ENCODE measurements at places on chromosomes 2 and 18.
A peak's percentile ranks its signal among the peaks of the same experiment; 100 is the strongest.

DNA sequence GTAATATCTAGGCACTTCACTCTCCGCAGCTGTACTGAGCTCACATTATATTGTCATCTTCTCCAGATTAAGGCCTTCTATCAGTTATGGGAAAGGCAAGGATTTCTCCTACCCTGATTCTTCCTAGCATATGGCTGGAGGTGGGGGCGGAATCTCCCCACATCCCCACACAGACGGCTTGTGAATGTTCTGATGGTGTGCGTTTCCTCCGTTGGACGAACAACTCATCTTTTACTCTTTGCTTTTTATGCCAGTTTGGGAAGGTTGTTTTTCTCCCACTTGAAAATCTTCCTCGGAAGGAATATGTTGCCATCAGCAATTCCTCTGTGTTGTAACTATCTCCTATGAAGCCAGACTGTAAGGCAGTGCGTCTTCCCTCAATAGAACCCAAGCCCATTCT, 24.3 kb downstream of the KLHL29 start:
- no peak for DNase-seq

DNA sequence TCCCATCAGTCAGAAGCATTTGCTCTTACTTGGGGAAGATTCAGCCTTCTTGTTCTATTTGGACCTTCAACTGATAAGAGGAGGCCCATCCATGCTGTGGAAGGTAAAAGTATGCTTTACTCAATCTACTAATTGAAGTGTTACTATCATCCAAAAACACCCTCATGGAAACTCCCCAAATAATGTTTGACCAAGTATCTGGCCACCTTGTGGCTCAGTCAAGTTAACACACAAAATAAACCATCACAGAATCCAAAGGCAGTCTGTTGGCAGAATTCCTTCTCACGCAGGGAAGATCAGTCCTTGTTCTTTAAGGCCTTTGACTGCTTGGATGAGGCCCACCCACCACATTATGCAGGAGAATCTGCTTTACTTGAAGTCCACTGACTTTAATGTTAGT, 531.2 kb upstream of the SMIM21 start:
- DNase-seq = no peak

- no peak for DNase-seq
Observed at GRCh38 chr2:226556050-226556449, 243.6 kb downstream of the IRS1 start.

- no peak for DNase-seq
Observed at GRCh38 chr2:67776276-67776675, 286.5 kb downstream of the C1D start.

DNA sequence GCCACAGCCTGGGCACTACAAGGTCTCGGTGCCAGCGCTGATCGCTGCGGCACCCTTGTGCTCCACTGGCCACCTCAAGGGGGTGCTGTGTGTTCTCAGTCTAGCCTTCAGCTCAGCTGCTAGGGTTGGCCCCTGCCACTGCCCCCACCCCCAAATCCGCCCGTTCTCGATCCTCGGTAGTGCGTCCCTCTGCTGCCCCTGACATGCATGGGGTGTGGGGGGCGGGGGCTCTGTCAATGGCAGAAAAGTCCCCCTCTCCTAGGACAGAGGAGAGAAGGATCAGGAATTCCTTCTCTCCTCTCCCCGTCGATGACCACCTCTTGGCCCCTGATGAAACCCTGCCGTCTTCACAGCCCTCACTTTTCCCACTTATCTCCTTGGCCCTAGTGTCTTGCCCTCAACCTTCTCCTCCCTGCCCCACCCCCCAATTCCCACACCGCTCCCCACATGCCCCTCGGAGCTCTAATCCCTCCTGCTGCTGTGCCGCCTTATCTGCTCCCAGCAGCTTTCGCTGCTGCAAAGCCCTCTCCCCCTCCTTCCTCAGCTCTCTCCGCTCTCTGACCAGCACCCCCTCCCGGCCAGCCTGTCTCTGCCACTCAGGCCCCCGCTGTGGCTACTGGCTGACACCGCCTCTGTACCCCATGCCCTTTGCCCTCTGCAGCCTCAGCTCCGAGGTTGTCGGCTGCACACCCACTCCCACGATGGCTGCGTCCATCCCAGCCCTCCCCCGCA, 4.3 kb upstream of the ASIC4 start:
- peak; percentile 56 for DNase-seq

- DNase-seq = no peak
Observed at GRCh38 chr2:145304501-145304900, 784.6 kb upstream of the ZEB2 start.

- DNase-seq = no peak
Observed at GRCh38 chr2:1742681-1743395, 1.5 kb downstream of the PXDN start.

- DNase-seq = no peak
Observed at GRCh38 chr18:79400591-79401381, 5.1 kb downstream of the NFATC1 start.

GRCh38 chr2:58032016-58032763, 14.4 kb upstream of the VRK2 start:
- DNase-seq = no peak

DNA sequence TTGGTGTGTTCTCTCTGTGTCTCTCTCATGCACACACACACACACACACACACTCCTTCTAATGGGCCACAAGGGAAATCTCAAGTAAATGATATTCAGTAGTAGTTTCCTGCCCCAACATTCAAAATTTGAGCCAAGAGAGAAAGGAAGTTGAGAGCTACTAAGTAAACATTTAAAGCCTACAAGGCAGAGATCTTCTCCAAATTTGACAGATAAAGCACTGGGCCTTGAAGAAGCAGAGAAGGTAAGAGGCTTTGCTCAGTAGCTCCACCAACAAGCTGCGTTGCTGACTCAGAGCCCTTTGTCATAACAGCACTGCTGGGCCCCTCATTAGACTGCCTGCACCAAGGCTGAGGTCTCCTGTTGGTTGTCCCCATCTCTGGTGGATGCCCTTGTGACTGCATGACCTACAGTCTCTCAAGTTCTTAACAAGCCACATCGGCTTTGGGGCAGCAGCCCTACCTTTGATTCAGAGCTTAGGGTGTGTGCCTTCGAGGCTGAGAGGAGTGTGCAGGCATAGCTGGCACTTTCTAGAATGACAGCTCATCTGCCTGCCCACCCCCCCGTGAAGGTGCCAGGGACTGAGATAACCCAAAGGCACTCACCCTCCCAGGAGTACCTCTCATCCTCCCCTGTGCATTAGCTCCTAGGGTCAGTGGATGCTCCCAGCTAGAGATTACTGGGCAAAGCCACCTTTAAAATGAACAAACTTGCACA, 32.3 kb upstream of the NEB start:
- peak; percentile 8 for DNase-seq

DNA sequence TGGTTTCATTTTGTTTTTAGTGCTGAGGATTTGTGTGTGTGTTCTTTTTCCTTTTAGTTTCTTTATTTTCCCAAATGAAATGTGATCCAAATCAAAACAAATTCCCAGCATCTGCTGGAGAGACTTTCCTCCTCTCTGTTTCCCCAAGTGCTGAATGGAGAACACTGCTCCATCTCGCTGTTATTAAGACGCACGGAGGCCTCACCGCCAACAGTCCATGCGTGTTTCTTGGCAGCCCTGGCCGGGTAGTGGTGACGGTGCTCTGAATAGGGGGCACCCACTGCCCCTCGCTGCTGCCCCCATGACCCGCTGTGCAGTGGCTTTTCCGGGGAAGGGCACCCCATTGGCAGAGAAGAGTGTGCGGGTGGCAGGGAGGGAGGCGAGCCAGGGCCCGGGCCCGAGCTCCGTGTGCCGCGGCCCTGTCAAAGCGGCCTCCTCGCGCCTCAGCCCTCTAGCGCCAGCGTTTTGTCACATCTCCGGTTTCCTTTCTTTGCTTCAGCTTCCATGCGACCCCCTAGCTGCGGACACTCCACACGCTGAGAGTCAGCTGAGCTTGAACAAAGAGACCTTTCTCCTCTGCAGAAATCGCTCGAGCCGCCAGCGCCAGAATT, 473.7 kb upstream of the SALL3 start:
- no peak for DNase-seq

GRCh38 chr2:166725927-166726924, 162.1 kb upstream of the XIRP2 start:
- no peak for DNase-seq

- DNase-seq = no peak
Observed at GRCh38 chr2:45729753-45730512, 78.5 kb downstream of the PRKCE start.

- no peak for DNase-seq
Observed at GRCh38 chr2:21356086-21356856, 232.5 kb downstream of the TDRD15 start.

GRCh38 chr2:10448576-10449485, 704 bp upstream of the ODC1 start:
- DNase-seq = peak; percentile 88

- DNase-seq = no peak
Observed at GRCh38 chr2:189514104-189514503, 66.5 kb downstream of the SLC40A1 start.

- DNase-seq = peak; percentile 80
Observed at GRCh38 chr2:84516234-84516986, at the start of gene DNAH6. Gene DNAH6 (plus strand): TSS chr2:84516498. CDS start chr2:84517827, 1,329 bp downstream.

- DNase-seq = no peak
Observed at GRCh38 chr2:19857100-19857499, 44.7 kb downstream of the TTC32 start.

DNA sequence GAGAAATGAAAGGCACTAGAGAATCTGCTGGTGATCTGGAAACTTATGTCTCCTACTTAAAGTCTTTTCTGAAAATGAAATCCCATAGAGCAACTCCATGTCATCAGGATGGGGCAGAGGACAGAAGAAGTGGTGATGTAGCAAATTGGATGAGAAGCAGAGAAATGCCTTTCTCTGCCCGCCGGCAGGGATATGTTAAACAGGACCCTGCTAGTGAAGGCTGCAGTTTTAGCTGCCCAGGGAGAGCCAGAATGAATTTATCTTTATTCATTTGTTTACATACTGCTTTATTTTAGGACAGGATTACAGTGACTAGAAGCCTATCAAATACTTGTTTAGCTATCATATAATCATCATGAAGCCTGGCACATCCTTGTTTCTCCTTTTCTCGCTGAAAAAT, 247.0 kb downstream of the DOK6 start:
- no peak for DNase-seq

DNA sequence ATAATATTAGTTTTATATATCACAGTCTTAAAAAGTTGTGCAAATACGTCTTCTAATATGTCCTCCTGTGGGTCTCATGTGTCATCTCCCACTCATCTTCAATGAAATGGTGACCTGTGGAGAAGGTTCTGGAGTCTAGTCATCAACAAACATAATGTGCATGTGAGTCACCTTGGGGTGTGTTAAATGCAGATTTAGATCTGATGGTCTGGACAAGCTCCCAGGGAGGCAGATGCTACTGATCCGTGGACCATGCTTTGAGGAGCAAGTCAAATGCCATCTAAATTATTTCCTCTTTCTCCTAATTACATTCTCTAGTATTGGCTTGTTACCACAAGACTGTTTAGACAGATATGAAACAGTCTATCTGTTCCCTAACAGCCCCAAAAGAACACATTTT, 210.9 kb downstream of the CD226 start:
- DNase-seq = no peak

DNA sequence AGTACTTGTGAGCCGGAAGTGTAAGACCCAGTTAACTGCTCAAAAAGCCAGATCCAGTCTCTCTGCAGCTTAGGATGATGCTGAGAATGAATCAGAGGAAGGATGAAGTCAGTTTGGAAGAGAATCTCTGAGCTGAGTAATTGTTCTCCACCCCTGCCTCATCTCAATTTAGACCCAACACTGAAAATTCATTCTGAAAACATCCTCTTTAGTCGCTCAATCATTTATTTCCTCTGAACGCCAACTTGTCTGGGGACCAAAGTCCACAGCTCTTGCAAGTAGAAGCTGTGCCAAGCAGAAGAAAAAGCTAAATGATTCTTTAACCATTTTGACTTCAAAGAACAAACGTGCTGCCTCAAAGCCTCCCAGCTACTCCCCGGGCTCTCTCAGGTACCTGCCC, 177.1 kb upstream of the KLHL29 start:
- no peak for DNase-seq

- no peak for DNase-seq
Observed at GRCh38 chr18:5284808-5285207, 10.7 kb downstream of the ZBTB14 start.

All from stimulated activated CD4-positive, alpha-beta T cell treated with anti-CD3 and anti-CD28 coated beads, Interleukin-4, amount 100 ng/mL, for 48 hours (primary cell).